Activated naive CD4-positive, alpha-beta T cell treated with anti-CD3 and anti-CD28 coated beads, Interleukin-2, amount 10 ng/mL, durations not matched to agents 7 days and 5 days (primary cell): ENCODE measurements at places on chromosomes 2 and 18.

- peaks cover 9% of the 10 kb centered on the region for H3K27me3 ChIP-seq
- H3K4me3 ChIP-seq = no peak overlapping the region
- no peak overlapping the region for H3K27ac ChIP-seq
- H3K36me3 ChIP-seq = no peaks in the 10 kb centered on the region
Observed at GRCh38 chr2:182666674-182667314, 49.3 kb upstream of the DNAJC10 start.

GRCh38 chr2:191899410-191899809, 52.5 kb upstream of the CAVIN2 start:
- no peak overlapping the region for H3K27ac ChIP-seq
- no peak overlapping the region for H3K4me3 ChIP-seq
- H3K36me3 ChIP-seq = no peaks in the 10 kb centered on the region
- DNase-seq = no peak

GRCh38 chr18:41713969-41714825, 240.8 kb upstream of the PIK3C3 start:
- no peaks in the 10 kb centered on the region for H3K4me1 ChIP-seq
- no peak overlapping the region for H3K27ac ChIP-seq
- H3K4me3 ChIP-seq = no peak overlapping the region
- no peak for DNase-seq
- no peaks in the 10 kb centered on the region for H3K36me3 ChIP-seq
- no peaks in the 10 kb centered on the region for H3K27me3 ChIP-seq

- H3K27ac ChIP-seq = no peak overlapping the region
- peaks cover 13% of the 10 kb centered on the region for H3K4me1 ChIP-seq
- no peak for DNase-seq
- peaks cover 18% of the 10 kb centered on the region for H3K27me3 ChIP-seq
- H3K4me3 ChIP-seq = peak overlapping the region; percentile 70
Observed at GRCh38 chr2:130355172-130355577, 681 bp upstream of the PTPN18 start.

DNA sequence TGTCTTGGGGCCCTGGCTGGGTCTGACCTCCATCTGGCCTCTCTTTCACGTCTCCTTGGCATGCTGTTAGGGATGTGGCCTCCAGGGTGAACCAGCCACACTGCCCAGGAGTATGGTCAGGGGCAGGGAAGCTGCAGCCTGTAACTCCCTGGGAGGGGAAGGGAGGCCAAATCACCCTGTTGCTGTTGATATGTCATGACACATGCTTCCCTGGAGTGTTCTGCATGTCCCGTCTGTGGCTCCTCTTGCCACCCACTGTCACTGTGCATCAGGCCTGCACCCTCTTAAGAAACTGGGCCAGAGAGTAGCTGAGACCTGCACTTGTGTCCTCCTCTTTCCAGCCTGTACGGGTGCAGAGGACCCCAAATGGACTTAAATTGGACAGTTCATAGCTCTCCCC, 221.3 kb downstream of the FHOD3 start:
- H3K4me1 ChIP-seq = no peaks in the 10 kb centered on the region
- H3K27me3 ChIP-seq = peaks cover 11% of the 10 kb centered on the region
- no peak overlapping the region for H3K27ac ChIP-seq
- no peaks in the 10 kb centered on the region for H3K36me3 ChIP-seq
